CD4-positive, alpha-beta T cell treated with Interleukin-4 for 1 hour (primary cell): ENCODE measurements at places on chromosomes 2 and 18.

DNA sequence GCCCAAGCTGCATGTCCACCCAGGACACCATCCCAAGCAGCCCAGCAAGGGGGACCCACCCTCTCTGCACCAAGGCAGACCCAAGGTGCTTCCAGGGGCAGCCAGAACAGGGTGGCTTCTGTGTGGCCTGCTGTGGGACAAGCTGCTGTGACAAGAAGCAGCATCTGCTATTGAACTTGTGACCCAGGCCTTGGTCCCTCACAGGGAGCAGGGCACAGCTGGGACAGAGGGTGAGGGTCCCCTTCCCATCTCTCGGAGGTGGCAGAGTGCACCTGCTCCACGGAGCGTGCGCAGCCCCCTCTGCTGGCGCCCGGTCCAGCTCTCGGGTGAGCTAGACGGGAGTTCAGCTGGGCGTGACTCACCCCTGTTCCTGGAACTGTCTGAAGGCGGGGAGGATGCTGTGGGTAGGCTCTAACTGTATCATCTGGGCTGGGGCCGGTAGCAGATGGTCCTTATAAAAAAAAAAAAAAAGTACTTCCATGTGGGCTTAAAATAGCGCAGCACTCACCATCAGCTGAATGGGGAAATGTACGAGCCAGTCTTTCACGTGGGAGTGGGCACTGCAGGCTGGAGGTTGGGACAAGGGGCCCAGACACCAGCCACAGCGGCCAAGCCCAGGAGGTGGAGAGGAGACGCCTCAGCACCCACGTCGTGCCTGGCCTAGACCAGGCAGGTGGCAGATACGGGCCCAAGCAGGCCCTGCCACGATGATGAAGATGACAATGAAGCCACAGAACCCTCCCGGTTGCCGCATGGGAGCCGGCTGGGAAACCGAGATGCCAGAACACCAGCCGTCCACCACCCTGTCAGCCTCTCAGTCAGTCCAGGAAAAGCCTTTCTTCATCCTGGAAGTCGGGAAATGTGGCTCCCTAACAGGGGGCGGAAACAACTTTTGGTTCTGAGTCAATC, 136.8 kb upstream of the ID2 start:
- DNase-seq, result peak; percentile 90

GRCh38 chr2:183291436-183291835, 167.2 kb downstream of the NUP35 start:
- no peak for DNase-seq

GRCh38 chr2:45809205-45809604, 157.7 kb downstream of the PRKCE start:
- no peak for DNase-seq

- DNase-seq, result no peak
Observed at GRCh38 chr2:59665021-59665420, 888.4 kb downstream of the BCL11A start.

GRCh38 chr2:54605836-54606235, 117.6 kb upstream of the EML6 start:
- DNase-seq, result no peak

DNA sequence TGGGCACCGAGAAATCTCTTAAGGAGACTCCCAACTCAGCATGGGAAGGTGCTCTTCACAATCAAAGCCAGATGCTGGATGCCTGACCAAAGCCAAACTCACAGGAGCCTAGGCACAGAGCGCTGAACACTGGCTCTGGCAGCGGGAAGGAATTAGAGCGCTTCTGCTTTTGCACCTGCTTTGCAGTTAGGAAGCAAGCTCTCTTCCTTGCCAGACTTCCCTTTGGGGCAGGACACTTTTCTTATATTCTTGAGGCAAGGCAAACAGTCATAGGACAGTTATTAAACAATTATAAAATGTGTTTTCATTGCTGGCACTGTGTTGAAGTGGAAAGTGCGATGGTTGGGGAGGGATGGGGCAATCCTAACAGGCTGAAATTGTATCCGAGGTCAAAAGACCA, 79.6 kb upstream of the DNMT3A start:
- no peak for DNase-seq

DNA sequence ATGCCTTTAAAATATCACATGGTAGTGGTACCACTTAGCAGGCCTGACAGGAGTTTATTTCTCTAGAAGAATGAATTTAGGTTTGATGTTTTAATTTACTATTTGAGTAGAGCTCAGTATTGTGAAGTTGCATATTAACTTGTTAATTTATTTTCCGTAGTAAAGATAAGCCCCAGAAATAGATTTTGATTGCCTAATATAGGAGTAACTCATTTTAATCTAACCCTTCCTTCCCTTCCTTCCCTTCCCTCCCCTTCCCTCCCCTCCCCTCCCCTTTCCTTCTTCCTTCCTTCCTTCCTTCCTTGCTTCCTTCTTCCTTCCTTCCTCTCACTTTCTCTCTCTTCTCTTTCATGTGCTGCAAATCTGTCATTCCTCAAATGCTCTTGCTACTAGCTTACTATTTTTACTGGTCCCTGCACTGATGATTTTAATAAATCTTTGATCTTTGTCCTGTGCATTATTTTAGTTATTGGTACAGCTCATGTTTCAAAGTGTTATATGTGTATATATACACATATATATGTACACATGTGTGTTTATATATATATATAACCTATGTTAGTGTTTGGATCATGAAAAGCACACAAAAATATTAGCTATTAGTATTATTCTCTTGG, 862.6 kb upstream of the CNTNAP5 start:
- no peak for DNase-seq

- no peak for DNase-seq
Observed at GRCh38 chr2:21395366-21395765, 271.6 kb downstream of the TDRD15 start.

GRCh38 chr2:136068581-136069227, 49.2 kb downstream of the CXCR4 start:
- no peak for DNase-seq

DNA sequence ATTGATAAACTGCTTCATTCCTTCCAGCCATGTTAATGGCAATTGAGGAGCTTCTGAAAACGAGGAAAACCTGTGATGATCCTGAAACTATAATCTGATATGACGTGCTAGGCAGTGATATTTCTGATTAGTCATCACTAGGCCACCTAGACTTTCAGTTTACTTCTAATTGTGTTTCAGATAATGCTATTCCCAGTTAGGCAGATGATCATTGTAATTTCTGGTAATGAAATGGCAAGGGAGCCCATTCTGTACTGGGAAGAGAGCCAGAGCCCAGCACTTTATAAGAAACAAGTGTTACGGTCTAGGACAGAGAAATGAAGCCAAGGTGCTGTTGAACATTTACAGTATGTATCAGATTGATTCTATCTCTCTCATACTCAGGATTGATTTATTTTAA, 106.2 kb downstream of the CPO start:
- no peak for DNase-seq

DNA sequence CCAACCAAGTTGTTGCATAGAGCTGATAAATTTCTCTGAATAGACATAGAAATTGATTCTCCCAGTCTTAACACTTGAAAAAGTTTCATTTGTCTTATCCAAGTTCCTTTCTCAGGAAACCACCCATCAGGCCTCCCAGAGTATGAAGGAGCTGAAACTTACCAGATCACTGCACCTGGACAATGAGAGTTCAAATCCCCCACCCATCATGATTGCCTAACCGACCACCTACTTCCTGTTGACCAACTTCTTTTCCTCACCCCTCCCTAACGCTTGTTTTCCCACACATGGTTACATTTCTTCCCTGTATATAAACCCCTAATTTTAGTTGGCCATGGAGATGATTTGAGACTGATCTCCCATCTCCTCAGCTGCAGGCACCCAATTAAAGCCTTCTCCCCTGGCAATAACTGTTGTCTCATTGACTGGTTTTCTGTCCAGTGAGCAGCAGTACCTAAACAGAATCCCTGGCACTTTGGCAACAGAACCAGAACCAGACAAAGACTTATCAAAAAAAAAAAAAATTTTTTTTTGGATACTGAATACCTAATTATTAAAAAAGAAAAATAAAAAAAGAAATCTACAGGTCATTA, 103.0 kb downstream of the SPIRE1 start:
- no peak for DNase-seq

DNA sequence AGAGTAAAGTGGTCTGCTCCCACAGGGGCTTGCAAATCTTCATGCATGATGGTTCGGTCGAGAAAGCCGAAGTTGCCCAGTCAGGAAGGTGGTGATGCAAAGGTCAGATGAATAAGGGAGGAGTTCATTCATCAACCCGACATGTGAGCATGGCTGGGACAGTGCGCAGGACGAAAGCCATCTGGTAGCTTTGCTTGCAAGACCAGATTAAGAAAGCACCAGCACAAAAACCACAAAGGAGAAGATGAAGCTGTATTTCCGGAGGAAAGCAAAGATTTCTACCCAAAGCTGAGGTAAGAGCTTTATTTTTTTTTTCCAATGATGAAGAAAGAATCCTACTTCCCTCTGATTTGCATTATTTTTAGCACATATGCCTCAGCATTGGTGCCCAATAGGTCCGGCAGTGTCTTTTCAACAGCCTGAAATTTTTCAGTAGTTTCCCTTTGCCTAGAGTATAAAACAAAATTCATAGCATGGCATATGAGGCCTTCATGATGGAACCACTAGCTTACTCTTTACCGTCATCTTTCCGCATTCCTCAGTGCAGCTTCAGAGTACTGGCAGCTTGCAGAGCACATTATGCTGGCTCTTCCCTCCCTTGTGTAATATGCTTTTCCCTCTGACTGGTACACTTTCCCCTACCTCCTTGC, 112.0 kb upstream of the THOC1 start:
- DNase-seq, result peak; percentile 24

DNA sequence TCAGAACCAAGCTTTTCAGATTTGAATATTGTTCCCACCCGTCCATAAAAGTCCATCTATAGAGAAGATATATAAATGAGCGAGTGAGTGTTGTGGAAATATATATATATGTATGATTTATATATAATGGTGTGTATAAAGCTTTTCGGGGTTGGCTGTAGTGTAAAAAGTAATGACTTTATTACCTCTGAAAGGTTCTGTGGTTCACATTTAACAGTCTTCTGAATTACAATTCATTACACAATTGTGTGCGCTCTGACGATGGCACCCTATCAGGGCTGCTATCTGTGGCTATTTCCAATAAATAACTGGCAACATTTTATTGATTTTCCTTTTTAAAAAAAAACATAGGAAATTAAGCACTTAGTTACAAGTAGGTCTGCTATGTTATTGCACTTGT, 2.7 kb upstream of the BCL11A start:
- no peak for DNase-seq

DNA sequence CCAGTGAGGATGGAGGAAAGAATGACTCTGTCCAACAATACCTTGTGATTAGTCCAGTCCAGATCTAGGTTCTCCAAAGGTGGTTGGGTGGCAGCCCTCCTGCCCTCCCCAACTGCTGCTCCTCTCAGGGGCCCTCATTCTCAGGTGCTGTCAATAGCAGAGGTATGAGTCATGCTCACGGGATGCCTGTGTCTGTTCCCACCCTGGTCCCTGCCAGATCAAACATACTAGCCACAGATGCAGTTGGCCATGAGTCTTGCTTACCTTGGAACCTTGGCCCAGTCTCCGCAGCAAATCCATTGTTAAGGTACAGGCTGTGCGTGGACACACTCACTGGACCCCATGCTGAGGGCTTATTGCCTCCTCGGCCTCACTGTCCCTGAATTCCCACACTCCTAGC, 24.9 kb upstream of the RPIA start:
- DNase-seq, result no peak

DNA sequence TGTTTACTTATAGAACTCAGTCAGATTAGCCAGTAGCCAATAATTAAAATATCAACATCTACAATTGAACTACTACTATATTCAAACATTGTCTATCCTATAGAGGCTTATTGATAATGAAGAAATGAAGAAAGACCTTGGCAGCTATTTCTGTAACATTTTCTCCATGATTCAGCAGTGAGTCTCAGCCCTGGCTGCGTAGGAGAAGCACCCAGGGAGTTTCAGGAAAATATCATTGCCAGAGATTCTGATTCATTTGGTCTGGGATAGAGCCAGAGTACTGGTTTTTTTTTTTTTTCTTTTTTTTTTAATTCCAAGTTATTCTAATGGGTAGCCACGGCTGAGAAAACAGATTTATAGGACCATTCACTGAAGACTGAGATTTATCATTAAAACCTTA, 404.8 kb downstream of the TXNL1 start:
- no peak for DNase-seq

DNA sequence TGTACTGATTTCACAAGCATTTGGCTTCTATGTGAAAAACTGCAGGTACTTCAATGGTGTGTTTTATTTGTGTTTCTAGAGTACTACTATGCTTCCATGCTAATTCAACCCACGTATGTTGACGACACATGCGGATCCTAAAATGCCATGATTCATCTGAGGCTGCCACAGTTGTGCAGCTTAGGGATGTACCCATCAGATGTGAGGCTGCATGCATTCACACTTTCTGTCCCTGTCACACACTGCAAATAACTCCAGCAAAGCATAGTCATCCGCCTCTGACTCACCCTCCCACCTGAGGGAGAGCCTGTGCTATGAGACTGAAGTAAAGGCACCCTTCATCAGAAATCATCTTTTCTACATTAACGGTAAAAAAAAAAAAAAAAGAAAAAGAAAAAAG, 22.1 kb upstream of the SERTAD2 start:
- DNase-seq, result no peak

GRCh38 chr2:143608063-143608423, 478.8 kb downstream of the ARHGAP15 start:
- DNase-seq, result no peak

DNA sequence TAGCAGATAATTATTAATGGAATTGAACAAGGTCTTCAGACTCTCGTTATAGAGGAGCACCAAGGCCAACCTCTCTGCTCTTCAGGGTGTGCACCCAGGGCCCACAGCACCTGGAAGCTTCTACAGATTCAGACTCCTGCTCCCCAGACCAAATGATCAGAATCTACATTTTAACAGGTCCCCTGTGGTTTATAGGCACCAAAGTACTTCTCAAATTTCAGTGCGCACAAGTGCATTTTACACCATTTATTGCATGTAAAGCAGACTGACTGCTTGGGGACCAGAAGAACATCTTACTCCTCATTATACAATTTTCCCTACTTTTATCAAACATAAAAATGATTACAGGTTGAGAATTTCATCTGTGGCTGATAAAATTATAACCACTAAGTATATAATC, 163.9 kb downstream of the COL4A4 start:
- no peak for DNase-seq

DNA sequence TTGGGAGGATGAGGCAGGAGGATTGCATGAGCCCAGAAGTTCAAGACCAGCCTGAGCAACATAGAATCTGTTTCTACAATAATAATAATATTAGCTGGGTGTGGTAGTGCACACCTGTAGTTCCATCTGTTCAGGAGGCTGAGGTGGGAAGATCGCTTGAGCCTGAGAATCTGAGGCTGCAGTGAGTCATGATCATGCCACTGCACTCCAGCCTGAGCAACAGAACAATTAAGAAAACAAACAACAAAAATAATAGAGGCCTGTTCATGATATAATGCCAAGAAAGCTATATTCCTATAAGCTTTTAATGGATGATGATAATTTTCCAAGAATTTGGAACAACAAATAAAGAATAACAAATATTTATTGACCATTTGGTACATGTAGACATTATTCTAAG, 6.9 kb upstream of the CCBE1 start:
- no peak for DNase-seq

DNA sequence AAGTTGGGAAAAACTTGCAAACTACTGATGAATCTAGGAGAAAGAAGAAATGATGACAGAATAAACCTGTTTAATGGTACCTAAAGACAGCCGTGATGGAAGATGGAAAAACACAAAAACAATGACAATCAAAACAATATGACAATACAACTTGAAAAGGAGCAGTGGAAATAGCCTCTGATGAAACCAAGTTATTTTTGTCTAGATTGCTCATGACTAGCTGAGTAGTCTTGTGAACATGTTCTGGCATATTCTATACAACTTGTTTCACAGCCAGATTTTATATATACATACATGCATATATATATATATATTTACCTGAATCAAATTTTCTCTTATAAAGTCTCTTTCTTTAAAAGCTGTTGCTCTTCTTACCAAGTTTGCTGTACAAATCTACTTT, 439.1 kb downstream of the TGIF1 start:
- no peak for DNase-seq
